NCI-H187 (cell line): ENCODE measurements at places on chromosomes 12 and 14.

DNA sequence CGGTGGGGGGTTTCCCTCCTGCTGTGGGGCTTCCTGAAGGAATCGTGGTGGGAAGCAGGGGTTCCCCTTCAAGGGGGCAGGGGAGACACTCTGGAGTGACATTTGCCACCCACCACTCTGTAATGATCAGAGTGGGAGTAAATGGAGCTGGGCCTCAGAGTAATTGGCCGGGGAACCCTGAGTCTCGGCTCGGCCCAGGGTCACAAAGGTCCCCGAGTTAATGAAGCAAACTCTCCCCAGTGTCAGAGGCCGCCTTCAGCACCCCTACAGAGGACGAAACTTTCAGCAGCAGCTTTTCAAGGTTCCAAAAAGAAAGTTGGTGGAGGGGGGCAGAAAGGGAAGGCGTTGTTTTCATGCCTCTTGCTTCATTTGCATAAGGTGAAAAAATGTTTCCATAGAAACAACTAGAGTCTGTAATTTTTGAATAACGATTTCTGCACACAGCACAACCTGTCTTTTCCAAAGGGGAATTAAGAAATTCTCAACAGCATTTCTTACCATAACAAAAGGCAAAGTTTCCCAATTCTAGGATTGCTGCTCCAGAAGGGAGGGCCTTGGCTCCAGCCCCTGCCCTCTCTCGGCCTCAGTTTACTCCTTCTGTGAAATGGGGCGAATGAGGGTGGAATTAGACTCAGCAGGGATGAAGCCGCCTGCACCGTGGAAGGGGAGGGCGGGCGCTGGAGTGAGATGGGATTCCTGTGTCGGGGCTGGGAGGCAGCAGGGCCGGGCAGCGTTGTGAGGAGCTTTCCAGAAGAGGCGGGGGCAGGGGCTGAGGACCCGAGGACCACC is 67.0 kb upstream of the BEGAIN start:
- no peak for DNase-seq

- DNase-seq = no peak
These were observed 476.9 kb downstream of the LRIG3 start for GRCh38 chr12:58443273-58443980.

DNA sequence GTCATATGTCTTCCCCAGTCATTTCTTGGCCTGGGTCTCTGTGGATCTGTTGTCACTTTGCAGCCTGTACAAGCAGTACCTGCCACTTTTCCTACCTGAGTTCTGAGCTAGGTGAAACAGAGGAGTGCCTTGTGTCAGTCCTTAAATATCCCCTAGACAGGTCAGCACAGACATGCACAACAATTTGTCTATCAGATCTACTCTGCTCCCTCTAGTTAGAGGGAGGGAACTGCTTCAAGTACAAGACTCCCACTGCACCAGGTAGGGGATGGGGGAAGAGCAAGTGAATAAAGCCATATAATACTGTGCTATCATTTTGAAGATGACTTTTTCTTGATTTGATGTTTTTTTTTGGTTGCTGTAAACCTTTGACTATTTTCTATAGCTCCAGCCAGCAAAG is 39.4 kb downstream of the MIPOL1 start:
- no peak for DNase-seq

DNA sequence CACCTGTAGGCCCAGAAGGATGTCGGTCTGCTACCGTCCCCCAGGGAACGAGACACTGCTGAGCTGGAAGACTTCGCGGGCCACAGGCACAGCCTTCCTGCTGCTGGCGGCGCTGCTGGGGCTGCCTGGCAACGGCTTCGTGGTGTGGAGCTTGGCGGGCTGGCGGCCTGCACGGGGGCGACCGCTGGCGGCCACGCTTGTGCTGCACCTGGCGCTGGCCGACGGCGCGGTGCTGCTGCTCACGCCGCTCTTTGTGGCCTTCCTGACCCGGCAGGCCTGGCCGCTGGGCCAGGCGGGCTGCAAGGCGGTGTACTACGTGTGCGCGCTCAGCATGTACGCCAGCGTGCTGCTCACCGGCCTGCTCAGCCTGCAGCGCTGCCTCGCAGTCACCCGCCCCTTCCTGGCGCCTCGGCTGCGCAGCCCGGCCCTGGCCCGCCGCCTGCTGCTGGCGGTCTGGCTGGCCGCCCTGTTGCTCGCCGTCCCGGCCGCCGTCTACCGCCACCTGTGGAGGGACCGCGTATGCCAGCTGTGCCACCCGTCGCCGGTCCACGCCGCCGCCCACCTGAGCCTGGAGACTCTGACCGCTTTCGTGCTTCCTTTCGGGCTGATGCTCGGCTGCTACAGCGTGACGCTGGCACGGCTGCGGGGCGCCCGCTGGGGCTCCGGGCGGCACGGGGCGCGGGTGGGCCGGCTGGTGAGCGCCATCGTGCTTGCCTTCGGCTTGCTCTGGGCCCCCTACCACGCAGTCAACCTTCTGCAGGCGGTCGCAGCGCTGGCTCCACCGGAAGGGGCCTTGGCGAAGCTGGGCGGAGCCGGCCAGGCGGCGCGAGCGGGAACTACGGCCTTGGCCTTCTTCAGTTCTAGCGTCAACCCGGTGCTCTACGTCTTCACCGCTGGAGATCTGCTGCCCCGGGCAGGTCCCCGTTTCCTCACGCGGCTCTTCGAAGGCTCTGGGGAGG is at the start of gene LTB4R:
Gene LTB4R (plus strand): TSS at position 857 of the 959 bp plus-strand sequence. CDS start 4,150 bp downstream, outside the sequence.
- DNase-seq = peak; percentile 61

DNA sequence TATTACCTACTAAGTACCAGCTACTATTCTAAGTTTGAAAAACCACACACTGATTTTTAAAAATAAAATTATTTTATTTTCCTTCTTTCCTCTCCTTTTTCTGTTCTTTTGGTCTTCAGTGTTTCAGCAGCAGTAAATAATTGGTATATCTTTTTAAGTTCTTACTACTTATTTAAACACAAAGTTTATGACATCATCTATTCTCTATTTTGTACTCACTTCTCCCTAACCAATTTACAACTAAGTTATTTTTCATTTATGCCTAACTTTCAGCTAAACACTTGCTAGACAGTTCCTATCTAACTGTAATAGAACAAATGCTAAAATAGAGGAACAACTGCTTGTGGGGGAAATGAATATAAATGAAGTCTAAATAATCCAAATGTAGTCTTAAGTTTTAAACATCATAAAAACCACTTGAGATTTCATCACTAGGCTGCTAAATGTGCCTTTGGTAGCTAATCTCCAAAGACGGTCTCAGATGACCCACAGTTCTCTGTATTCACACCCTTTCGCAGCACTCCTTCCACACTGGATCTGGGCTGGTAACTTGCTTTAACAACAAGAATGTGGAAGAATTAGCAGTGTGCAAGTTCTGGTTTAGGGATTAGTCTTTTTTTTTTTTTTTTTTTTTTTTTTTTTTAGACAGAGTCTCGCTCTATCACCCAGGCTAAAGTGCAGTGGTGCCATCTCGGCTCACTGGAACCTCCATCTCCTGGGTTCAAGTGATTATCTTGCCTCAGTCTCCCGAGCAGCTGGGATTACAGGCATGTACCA is 41.0 kb downstream of the TFCP2 start:
- DNase-seq = no peak

DNA sequence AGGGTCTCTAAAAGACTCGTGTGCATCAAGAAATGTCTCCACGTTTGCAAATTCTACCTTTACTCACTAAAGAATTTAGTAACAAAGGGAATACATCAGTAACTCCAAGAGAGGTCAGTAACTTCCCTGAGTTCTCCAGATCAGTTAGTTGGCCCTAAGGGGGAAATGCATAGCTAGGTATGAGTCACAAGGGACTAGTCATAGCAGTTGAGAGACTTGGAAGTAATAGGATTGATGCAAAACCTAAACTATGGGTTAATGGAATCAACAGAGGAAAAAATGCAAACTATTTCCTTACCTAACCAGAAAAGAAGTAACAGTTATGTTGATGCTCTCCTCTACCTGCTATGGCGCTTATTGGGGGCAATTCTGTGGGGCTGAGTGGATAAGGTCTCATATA is 148.8 kb upstream of the GARIN6 start:
- DNase-seq = no peak

DNA sequence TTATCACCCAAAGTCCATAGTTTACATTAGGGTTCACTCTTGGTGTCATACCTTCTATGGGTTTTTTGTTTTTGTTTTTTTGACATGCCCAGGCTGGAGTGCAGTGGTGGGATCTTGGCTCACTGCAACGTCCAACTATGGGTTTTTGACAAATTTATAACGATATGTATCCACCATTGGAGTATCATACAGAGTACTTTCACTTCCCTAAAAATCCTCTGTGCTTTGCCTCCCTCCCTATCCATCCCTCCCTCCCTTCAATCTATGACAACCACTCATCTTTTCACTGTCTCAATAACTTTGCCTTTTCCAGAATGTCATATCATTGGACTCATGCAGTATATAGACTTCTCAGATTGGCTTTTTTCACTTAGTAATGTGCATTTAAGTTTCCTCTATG is 139.0 kb upstream of the CCDC198 start:
- no peak for DNase-seq

- DNase-seq = no peak
These were observed 142.4 kb upstream of the SLC16A7 start for GRCh38 chr12:59453475-59453874.

DNA sequence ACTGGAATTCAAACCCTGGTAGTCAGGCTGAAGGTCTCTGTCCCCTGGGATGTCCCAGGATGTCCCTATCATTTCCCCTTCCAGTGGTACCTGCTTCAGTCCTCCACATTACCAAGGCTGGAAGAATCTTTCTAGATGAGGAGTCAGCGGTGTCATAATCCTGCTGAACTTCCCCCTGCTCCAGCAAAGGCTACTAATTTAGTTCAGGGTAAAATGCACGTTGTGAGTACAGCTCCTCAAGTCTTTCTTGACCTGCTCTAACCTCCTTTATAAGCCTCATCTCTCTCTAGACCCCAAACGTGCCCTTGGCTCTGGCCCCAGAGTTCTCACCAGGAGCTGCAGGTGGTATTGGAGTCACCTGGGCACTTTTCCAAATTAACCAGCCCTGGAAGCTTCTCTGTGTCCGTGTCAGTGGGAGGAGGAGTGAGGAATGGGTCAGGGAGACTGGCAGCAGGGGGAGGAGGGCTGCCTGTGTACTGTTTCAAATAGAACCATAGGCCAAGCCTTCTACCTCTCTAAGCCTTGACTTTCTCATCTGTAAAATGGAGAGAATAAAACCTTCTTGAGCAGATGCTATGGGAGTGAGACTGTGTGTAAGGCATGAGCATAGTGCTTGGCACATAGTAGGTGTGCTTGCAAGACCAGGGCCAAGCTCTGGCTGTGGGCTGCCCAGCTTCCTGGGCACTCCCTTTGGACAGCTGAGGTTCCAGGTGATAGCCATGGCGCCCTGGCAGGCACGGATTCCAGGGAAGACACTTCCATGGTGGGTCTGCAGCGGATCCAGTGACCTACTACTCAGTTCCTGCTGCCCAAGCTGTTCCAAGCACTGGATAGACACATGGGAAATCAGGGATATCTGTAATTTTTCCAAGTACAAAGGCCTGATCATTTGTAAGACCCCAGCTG is 24.5 kb downstream of the ASB2 start:
- no peak for DNase-seq

DNA sequence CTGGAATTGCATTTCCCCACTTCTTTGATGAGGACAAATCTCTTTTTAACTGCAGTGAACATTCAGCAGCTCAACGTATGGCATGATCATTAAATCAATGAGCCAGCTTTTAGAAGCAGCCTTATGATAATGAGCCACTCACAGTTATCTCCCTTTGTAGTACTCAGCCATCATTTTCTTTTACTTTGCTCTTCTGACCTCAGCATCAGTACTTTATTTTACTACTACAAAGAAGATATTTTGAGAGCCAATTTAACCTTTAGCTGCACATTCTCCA is 250.0 kb upstream of the CLEC14A start:
- DNase-seq = no peak

- no peak for DNase-seq
These were observed 202.4 kb downstream of the ITPR2 start for GRCh38 chr12:26630546-26631027.

GRCh38 chr14:51684760-51685159 is 33.0 kb downstream of the FRMD6 start:
- no peak for DNase-seq

- DNase-seq = no peak
These were observed 149.4 kb downstream of the METTL25 start for GRCh38 chr12:82507686-82508085.

DNA sequence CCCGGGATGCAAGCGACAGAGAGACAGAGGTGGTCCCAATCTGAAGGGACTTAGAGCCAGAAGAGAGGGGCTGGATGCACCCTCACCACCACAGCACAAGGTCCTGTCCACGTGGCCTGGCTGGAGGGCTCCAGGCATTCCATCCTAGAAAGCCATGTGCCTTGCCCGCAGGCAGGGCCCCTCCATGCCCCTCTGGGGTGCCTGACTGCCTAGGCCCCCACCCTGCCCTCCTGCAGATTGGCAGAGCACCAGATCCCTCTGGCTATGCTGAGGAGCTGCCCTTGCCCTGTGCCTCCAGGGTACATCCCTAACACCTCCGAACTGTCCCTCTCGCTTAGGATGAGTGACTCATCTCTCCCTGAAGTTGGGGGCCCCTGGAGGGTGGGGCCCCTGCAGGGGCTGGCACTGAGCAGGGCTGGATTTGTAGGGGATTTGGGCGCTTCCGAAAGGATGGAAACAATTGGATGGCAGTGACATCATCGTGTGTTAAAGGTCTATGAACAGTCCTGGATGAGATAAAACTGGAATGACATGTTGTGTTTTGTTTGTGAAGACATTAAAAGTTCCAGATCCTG is 50.9 kb downstream of the CHGA start:
- DNase-seq = no peak

GRCh38 chr12:60830381-60830780 is 1234.6 kb downstream of the SLC16A7 start:
- no peak for DNase-seq

GRCh38 chr12:109930028-109930800 is 30.1 kb downstream of the TCHP start:
- DNase-seq = no peak

DNA sequence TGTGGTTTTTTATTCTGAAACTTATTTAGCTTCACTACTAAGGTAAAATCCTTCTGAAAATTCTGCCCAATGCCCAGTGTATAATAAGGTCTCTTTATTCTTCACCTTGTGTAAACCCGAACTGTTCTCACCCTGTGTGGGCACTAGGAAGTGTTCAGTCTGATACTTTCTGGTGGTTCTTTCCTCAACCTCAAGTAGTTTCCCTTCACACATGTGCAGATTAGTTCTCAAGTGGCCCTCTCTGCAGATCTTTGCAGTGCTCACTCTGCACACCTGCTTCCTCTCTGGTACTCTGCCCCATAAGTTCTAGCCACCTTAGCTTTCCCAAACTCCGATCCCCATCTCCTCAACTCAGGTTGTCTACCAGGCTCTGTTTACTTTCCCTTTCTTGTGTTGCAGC is 61.6 kb downstream of the RAD51B start:
- no peak for DNase-seq

GRCh38 chr12:126747530-126748149 is 1519.3 kb upstream of the TMEM132C start:
- no peak for DNase-seq

- no peak for DNase-seq
These were observed 41.0 kb upstream of the CCDC88C start for GRCh38 chr14:91458612-91459011.

DNA sequence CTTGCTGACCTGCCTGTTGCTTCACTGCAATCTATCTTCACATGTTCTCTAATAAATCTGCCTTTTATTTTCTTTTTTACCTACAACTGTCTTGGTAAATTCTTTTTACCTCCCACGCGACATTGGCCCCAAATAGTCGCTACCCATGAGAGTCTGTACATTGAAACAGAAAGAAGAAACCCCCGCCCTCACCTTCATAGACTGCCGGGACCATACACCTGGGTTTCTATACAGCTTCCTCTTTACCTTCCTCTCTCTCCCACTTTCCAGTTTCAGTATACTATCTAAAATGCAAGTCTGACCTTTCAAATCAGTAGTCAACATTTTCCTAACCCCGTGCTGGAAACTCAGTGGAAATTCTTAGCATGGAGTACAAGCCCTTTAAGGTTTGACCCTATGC is 4.8 kb downstream of the SLC8A3 start:
- DNase-seq = no peak
